ENCODE measurements at places on chromosomes 16 and 17.

- no peak for DNase-seq
Measured at GRCh38 chr16:48212033-48212432, 32.1 kb upstream of the LONP2 start.

- no peak for DNase-seq
Measured at GRCh38 chr16:74480150-74481029, 59.1 kb upstream of the CLEC18B start.

DNA sequence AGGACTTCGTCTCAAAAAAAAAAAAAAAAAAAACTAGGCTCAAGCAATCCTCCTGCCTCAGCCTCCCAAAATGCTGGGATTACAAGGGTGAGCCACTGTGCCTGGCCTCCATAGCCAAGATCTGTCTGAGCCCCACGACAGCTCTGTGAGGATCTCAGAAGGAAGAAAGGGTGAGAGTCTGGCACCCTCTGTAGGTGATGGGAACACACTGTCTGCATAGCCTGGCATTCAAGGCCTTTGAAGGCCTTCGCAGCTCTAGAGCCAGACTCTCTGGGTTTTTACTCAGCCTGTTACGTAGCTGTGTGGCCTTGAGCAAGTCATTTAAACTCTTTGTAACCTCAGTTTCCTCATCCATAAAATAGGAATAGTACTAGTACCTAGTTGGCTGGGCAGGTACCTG, 6.3 kb upstream of the XPO6 start:
- no peak for DNase-seq

DNA sequence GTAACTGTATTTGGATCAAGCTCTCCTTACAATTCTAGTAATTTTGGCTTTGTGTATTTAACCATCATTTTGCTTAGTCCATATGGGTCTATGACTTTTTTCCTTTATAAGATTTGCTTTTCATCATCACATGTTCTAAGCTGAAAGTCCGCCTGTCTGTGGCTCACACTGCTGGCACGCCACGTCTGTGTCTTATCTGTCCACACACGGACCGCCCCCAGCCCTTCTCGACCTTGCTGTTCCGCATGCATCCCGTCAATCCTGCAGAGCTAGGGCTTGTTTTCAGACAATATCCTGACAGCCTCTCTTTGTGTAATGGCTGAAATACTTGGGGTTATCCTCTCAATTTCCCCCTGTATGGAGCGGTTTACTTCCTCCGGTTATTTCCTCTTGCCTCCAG, 8.4 kb upstream of the ALDH3A1 start:
- DNase-seq: no peak

DNA sequence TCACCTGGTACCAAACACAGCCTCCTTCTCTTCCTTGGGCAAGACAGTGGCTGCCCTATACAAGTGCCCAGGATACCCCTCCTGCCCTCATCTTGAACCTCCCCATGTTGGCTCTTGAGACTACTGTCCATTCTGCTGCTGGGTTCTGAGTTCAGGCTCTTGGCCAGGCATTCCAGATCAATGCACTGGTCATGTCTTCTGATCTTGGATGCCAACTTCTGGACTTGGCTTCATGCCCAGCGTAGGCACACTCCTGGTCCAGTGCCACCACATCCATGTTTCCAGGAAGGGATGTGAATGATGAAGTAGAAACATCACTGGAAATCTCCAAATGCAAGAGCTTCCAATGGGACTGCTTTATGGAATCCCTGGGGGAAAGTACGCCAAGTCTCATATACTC, 51.5 kb downstream of the DYNLRB2 start:
- no peak for DNase-seq

GRCh38 chr16:48901712-48902374, 291.9 kb upstream of the N4BP1 start:
- DNase-seq: no peak

DNA sequence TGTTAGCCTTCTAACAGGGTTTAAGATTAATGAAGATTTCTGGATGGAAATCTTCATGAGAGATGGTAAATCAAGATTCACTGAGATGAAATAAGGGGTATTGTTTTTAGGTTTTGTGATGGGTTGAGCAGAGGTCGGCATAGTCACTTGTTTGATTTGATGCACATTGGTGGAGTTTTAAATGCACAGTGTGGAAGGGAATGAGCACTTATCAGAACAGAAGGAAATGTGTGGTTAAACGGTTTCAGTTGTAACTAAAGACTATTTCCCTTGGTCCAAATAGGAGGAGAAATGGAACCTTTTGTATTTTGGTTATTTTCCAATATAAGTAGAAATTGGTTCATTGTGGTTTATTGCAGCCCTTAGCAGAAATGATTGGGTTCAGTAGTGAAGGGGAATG, 34.1 kb downstream of the CBFB start:
- DNase-seq: no peak

- no peak for DNase-seq
Measured at GRCh38 chr17:66748578-66748977, 86.3 kb upstream of the CACNG5 start.

DNA sequence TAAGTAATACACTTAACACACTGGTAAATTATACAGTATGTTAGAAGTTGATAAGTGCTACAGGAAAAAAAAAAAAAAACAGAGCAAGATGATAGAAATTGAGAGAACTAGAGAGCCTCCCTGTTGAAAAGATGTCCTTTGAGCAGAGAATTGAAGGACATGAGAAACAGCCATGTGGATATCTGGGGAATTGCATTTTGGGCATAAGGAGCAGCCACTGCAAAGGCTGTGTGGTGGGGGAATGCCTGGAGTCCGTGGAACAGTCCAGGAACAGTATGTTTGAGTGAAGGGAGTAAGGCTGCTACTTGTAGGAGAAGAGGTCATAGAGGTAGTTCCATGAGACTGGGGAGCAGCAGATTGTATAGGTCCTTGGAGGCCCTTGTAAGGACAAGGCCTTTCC, 178.4 kb downstream of the FTO start:
- no peak for DNase-seq

- DNase-seq: no peak
Measured at GRCh38 chr17:34622862-34623623, 43.7 kb downstream of the TMEM132E start.

GRCh38 chr17:78912082-78912481, 9.1 kb upstream of the CEP295NL start:
- DNase-seq: no peak

DNA sequence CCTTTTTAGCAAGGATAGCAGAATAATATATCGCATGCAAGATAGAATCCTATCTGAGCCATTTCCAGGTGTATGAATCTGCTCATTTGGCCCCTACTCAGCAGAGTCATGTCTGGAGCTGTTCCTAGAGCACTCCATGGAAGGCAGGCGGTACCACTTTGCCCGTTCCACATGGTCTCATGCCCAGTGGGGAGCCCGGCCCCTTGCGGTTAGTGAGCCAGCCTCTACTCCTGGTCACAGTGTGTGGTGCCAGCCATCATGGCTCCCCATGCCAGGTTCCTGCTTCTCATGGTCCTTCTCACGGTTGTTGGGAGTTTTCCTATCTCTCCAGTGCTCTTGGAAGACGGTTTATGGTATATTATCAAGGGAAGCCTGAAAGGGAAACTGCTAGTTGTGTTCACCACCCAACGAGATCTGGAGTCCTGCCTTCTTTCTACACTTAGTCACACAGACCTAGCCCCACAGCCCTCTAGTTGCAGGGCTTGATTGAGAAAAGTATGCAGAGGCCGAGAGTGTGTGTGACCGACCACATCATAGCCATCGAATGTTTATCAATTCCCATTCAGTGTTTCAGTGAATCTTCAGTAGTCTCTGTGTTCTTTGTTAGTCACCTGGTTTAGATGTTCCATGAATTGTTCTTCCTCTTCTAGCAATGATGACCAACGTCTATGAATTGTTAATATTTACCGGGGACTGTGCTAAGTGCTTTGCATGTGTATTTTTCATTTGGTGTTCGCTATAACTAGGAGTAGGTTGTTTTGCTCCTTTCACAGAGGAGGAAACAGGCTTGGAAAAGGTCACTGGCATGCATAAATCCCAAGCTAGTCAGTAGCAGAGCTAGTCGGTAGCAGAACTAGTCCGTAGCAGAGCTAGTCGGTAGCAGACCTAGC, 9.6 kb downstream of the JPT2 start:
- DNase-seq: no peak

GRCh38 chr16:53056392-53056881, 1.6 kb downstream of the CHD9 start:
- DNase-seq: no peak

DNA sequence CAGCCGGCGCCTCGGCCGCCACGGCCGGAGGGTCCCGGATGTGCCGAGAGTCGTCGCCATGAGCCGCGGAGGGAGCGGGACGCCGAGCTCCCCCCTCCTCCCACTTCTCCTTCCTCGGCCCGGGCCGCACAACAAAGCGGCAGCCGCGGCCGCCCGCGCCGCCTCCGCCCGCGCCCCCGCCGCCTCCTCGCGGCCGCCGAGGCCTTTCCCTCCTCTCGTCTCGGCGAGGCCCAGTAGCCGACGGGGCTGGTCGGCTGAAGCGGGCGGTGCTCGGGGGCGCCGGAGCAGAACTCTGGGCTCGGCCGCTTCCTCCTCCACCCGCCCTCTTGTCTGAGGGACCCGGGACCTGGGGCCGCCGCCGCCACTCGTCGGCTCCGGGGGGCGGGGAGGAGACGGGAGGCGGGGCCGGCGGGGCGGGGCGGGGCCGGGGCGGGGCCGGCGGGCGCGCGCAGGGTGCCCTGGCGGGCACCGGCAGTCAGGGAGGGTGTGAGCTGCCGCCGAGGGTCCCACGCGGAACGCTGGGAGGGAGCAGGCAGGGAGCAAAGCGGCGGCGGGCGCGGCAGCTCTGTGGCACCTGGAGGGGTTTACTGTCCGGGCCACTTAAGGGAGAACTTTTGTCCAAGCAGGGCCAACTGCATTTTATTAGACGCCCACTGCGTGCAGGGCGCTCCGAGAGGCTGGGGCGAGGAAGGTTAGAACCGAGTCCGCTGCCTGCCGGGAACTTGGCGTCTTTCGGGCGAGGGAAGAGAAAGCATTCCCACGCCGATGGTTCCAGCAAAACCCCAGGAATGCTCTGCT, at the start of gene SMURF2:
TSS of gene SMURF2 (minus strand) at position 332 of the 798 bp plus-strand sequence. CDS start 427 bp downstream, outside the sequence.
- peak; percentile 30 for DNase-seq

GRCh38 chr16:4800290-4801041, 2.0 kb downstream of the ROGDI start:
- DNase-seq: no peak

DNA sequence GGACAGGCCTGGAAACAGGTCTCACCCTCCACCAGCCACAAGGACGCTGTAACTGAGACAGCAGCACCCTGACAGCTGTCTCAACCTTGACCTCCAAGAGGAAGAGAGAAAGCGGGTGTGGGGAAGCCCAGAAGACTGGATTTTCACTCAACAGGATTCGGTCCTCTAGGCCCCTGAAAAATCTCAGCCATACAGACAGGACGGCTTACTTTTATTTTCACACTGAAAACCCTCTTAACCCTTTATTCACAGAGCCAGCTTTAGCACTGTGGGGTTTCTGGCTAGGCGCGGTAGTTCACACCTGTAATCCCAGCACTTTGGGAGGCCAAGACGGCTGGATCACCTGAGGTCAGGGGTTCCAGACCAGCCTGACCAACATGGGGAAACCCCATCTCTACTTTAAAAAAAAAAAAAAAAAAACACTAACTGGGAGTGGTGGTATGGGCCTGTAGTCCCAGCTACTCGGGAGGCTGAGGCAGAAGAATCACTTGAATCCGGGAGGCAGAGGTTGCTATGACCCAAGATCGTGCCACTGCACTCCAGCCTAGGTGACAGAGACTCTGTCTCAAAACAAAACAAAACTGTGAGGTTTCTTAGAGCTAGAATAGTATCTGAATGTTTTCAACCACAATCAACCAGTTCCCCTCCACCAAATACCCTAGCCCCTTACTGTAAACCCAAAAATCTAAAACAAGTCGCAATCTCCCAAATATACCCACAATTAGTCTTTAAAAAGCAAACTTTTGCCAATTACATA, 5.3 kb downstream of the ANKRD11 start:
- DNase-seq: no peak

- no peak for DNase-seq
Measured at GRCh38 chr17:12927541-12928425, 90.0 kb downstream of the ELAC2 start.

DNA sequence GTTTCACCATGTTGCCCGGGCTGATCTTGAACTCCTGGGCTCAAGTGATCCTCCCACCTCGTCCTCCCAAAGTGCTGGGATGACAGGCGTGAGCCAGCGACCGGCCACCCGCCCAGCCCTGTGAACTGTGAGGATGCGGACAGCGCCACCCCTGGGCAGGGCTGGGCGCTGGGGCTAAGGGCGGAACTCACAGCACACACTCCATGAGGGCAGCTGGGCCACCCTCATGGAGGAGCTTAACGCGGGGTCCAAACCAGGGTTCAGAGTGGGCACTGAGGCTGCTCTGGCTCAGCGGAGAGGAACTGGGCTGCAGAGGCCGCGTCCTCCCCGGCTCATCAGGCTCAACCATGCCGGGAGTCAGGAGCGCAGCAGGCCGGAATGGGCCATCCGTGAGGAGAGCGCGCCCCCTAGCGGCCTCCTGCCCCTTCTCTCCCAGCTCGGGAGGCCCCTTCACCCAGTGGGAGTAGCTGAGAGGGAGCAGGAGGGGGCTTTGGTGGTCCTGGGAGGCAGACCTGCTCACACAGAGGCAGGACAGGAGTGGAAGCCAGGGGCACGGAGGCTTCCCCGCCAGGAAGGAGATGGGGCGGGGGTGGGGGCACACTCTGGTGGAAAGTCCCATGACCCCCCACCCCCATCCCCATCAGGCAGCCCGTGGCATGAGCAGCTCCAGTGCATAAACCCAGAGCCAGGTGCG, 13.8 kb downstream of the CORO7 start:
- DNase-seq: no peak

DNA sequence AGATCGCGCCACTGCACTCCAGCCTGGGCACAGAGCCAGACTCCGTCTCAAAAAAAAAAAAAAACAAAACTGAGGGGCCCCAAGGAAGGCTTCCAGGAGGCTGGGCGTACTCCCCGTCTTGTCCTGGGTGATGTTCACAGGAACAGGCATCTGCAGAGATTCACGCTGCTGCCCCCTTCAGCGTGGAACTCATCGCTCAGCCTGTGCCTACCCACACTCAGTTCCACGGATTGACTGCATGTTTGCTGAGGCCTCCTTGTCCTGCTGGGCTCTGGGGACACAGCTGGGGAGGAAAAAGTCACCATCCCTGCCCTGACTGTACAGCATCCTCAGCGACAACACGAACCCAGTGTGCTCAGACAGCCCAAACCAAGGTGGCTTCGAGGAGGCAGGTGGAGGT, 12.9 kb upstream of the OSGIN1 start:
- no peak for DNase-seq

- DNase-seq: no peak
Measured at GRCh38 chr16:48206594-48207242, 37.4 kb upstream of the LONP2 start.

GRCh38 chr17:81931557-81932332, 4.2 kb upstream of the MAFG start:
- no peak for DNase-seq

DNA sequence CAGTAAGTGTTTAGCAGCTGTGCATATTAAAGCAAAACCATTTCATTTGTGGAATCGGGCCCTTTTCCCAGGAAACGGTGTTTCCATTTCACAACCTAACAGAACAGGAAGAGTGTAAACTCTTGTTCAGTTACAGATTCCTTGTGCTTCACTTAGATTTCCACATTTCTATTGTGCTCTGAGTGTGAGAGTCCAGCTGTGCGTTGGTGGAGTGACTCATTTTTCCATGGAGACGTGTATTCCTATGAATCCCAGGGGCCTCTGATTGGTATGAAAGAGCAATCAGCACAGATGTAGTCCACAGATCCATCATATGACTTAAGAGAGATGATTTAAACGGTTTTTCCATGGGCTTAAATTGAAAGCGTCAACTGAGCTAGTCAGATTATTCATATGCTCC, 13.3 kb upstream of the CAVIN1 start:
- no peak for DNase-seq

GRCh38 chr17:37884516-37884915, 39.7 kb upstream of the TBC1D3K start:
- no peak for DNase-seq

GRCh38 chr17:7632492-7632894, 2.6 kb downstream of the SHBG start:
- DNase-seq: no peak

Data from esophagus squamous epithelium (tissue), 5 donors.